ENCODE measurements at places on chromosomes 2 and 18. TPM values are rescaled to one million over a fixed set of nuclear protein-coding genes. Genes with fewer than 3 reads are reported as not detected.

FAM124B gene
- total RNA-seq: 0.64 TPM

AOX1 gene
- total RNA-seq: 0.22 TPM

GRCh38 chr2:174779361-174779928, 15.2 kb upstream of the CHRNA1 start:
- no peak for DNase-seq

- DNase-seq: no peak
These were observed 122.0 kb downstream of the COPS8 start for GRCh38 chr2:237207646-237208045.

DNA sequence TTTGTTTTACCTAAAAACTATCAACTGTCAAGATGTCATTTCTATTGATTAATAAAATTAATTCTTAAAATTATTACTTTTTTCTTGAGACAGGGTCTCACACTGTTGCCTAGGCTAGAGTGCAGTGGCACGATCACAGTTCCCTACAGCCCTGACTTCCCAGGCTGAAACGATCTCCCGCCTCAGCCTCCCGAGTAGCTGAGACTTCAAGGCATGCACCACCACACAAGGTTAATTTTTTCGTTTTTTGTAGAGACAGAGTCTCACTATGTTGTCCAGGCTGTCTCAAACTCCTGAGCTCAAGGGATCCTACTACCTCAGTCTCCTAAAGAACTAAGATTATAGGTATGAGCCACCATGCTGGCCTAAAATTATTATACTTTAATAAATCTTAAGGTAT, 18.7 kb downstream of the HNRNPLL start:
- no peak for DNase-seq

CHRNG gene
- total RNA-seq: not detected

APCDD1 gene
- total RNA-seq: not detected

GRCh38 chr2:133360190-133360589, 208.1 kb downstream of the NCKAP5 start:
- DNase-seq: no peak

GRCh38 chr2:241565411-241565810, 6.9 kb downstream of the BOK start:
- no peak for DNase-seq

SLC30A3 gene
- total RNA-seq: 0.23 TPM

APOB gene
- total RNA-seq: not detected

- DNase-seq: no peak
These were observed 60.3 kb downstream of the LONRF2 start for GRCh38 chr2:100262046-100262445.

CRYBA2 gene
- total RNA-seq: not detected

DNA sequence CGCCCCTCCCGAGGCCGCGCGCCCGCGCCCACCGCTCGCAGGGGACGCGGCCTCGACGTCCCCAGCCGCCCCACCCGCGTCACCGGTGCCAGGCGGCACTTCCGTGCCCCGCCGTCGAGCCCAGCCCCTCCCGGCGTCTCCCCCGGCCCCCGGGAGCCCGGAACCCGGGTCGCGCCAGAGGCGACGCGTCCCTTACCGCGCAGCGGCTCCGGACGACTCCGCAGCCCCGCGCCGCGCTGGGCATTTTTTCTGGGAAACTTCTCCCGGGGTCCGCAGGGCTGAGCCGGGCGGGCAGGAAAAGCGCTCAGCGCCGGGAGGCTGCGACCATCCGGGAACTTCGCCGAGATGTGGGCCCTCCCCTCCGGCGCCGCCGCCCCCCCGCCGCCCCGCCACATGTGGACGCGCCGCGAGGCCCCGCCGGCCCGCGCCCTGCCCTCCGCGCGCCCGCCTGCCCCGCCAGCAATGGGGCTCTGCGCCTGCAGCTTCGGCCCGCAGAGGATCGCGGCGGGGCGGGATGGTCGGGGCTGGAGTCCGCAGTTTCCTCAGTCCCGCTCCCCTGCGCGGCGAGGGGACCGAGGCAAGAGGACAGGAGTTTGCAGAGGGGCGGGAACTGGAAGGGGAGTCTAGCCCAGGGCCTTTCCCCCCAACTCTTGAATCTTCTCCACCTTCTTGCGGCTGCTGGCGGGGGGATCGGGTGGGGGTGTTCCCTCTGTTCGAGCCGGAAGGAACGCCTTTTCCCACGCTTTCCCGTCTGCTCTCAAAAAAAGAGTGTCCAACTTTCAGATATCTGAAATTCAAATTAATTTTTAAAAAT, 81.5 kb downstream of the CHRNA1 start:
- DNase-seq: peak; percentile 52

- peak; percentile 45 for DNase-seq
These were observed 1.1 kb downstream of the ID2 start for GRCh38 chr2:8682719-8683667.

- no peak for DNase-seq
These were observed 157.3 kb downstream of the MREG start for GRCh38 chr2:215856080-215856479.

DNA sequence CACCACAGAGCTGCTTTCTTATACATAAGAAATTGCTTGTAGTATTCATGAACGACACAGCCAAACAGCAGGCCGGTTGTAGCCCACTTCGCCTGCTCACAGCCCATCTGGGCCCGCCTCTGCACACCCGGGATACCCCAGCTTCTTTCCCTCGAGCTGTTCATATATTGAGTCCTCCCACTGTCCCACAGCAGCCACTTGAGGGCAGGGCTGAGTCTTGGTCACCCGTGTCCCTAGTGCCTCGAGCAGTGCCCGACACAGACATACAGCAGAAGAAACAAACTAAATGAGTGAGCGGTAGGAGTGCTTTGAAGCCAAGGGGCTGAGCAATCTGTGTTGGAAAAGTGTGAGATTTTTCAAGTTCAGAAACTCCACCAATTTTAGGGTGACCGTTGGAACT, 251.4 kb downstream of the KLHL29 start:
- DNase-seq: no peak

GRCh38 chr2:71069376-71069775, 928 bp downstream of the NAGK start:
- DNase-seq: no peak

GRCh38 chr2:83650161-83650560, 808.9 kb downstream of the SUCLG1 start:
- DNase-seq: no peak

KCTD1 gene
- total RNA-seq: 4.2 TPM

GRCh38 chr2:13401312-13401711, 684.6 kb downstream of the TRIB2 start:
- no peak for DNase-seq

CENPO gene
- 52.0 TPM for total RNA-seq

LYPD1 gene
- not detected for total RNA-seq

GRCh38 chr2:45172760-45173392, 163.6 kb upstream of the SIX2 start:
- no peak for DNase-seq

DNA sequence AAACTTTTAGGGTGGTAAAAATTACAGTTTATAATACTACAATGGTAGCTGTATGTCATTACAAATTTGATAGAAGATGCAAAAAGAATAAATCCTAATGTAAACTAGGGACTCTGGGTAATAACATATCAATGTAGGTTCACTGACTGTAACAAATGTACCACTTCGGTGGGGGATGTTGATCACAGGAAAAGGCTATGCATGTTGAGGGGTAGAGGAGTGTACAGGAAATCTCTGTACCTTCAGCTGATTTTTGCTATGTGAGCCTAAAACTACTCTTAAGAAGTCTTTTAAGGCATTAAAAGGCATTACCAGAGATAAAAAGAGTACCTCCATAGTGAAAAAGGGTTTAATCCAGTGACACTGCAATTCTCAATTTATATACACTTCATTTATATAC, 25.0 kb downstream of the TRIP12 start:
- DNase-seq: no peak

DNA sequence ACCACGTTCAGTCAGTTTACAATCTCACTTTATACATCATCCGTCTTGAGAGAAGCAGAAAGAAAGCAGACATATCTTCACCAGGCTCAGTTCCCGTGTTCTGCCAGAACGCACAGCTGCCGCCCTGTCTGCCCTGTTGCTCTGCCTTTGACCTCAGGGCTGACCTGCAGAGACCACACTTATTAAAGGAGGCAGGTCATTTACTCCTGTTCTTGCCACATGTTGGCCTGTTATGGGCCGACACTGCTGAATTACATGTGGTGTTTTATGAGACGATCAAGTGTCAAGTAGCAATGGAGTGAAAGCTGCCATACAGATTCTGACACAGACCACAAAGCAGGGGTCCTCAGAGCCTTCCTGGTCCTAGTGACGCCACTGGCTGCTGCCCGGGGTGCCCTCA, 232.2 kb downstream of the TTC32 start:
- no peak for DNase-seq

LOXHD1 gene
- total RNA-seq: 0.35 TPM

TACR1 gene
- total RNA-seq: not detected

DNA sequence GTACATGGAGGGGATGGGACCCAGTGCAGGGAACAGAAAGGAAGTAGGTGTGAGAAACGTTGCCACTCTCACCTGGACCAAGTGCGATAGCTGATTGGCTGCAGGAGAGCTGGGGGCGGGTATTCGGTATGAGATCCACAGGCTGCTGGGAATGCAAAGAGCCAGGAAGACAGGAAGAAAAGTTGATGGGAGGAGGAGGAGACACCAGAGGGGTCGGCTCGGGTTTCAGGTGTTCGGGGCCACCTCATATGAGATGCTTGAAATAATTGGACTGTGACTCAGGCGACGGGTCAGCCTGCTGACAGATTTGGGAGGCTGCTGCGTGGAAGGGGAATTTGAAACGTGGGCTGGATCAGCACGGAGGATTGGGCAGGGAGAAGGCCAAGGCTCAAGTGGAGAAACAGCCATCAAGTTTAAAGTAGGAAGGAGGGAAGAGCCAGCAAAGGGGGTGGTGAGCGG, 65.1 kb downstream of the MRPS9 start:
- no peak for DNase-seq

GRCh38 chr2:163556511-163556910, 179.3 kb downstream of the FIGN start:
- no peak for DNase-seq

GRCh38 chr2:60509066-60509465, 44.4 kb downstream of the BCL11A start:
- no peak for DNase-seq

- DNase-seq: no peak
These were observed 6.1 kb upstream of the TDRD15 start for GRCh38 chr2:21117688-21118087.

Measured in activated CD4-positive, alpha-beta T cell treated with anti-CD3 and anti-CD28 coated beads, Interleukin-2, amount 10 ng/mL, durations not matched to agents 7 days and 5 days (primary cell).